GM13976 (cell line): ENCODE measurements at places on chromosomes 11 and 22.
A peak's percentile ranks its signal among the peaks of the same experiment; 100 is the strongest.

- no peak for DNase-seq
Measured at GRCh38 chr22:39527481-39527961, 5.0 kb downstream of the RPS19BP1 start.

DNA sequence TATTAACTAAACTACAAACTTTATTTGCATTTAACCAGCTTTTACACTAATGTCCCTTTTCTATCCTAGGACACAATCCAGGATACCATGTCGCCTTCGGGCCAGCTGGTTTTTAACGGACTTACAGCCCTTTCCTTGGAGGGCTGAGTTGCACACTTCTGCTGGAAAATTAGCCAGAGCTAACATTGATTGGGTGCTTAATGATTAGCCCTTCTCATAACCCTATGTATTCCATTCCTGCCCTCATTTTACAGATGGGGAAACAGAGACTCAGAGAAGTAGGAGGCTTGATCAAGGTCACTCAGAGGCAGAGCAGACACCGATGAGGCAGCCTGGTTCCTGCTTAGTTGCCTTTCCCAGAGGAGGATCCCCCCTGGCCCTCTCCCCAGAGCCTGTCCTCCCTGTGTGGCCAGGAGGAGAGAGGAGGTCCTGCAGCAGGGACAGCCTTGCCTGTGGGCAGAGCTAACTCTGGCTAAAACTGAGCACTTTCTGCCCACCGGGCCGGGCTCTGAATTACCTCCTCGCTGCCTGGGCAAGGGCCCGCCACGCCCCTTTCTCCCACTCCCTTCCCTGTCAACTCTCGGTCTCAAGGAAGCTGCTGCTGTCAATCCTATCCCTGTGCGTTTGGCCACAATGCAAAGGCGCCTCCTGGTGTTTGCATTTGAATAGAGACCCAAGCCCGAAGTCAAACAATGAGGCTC is 59.6 kb upstream of the PAX6 start:
- DNase-seq = peak; percentile 55

GRCh38 chr11:118417801-118418200 is 16.4 kb downstream of the ATP5MG start:
- no peak for DNase-seq

DNA sequence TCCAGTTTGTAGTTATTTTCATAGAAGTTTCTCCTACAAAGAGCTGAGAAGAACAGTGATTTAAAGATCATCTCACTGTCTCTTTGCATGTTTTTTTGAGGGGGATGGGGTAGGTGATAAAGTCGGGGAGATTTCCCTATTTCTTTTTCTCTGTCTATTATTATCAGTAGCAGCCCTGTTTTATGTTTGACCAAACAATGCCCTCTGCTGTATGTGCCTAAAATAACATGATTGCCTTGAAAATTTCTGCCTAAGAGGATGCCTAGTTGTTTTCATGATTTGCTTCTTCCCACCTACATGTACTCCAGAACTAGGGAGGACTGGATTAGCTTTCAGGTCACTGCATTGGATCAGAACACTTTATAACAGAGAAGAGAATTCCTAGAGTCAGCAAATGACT is 1330.2 kb downstream of the LRRC4C start:
- peak; percentile 3 for DNase-seq

DNA sequence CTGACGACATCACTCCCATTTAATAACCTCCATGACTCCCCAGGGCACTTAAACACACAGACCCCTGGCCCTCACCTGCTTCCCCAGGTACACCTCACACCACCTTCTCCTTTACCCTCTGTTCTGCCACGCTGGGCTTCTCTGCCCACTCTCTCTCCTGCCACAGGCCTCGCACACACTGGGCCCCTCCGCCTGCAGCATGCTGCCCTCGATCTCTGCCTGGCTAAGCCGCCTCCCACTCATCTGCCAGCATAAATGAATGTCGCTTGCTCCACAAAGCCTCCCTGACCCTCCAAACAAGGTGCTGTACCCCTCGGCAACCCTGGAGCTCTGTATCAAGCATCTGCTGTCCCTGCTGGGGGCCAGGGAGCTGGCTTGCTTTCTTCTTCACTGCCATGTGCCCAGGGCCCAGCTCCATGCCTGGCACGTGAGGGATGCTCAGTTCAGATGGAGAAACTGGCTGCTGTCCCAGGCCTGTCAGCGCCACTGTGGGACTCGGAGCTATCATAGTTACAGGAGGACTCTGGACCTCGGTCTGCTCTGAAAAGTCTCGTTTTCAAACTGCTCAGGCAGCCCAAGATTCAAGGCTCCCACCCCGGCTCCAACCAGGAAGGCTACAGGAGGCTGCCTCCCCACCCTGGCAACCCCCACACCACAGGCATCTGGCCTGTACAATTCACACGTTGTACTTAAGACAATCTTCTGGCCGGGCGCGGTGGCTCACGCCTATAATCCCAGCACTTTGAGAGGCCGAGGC is 11.9 kb downstream of the TTLL1 start:
- no peak for DNase-seq

- DNase-seq = no peak
Measured at GRCh38 chr22:21741059-21741458, 5.5 kb upstream of the YPEL1 start.

- no peak for DNase-seq
Measured at GRCh38 chr11:11263238-11264005, 89.6 kb downstream of the CSNK2A3 start.

- DNase-seq = no peak
Measured at GRCh38 chr11:85062659-85063058, 564.5 kb downstream of the DLG2 start.

- DNase-seq = no peak
Measured at GRCh38 chr11:45104006-45104789, 42.2 kb upstream of the PRDM11 start.

DNA sequence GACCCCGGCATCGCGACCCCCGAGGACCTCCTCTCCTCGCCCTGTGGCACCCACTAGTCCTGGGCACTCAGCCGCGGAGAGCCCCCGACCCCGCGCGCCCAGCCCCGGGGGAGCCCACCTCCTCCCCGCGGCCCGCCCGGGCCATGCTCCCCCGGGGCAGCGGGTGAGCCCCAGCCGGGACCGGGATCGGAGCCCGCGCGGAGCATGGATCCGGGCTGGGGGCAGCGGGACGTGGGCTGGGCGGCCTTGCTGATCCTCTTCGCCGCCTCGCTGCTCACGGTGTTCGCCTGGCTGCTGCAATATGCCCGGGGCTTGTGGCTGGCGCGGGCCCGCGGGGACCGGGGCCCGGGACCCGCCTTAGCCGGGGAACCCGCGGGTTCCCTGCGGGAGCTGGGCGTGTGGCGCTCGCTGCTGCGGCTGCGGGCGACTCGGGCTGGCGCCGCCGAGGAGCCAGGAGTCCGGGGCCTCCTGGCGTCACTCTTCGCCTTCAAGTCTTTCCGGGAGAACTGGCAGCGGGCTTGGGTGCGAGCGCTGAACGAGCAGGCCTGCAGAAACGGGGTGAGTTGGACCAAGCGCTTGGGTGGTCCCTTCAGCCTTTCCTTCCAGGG is 498 bp downstream of the C2CD2L start:
- DNase-seq = peak; percentile 51

DNA sequence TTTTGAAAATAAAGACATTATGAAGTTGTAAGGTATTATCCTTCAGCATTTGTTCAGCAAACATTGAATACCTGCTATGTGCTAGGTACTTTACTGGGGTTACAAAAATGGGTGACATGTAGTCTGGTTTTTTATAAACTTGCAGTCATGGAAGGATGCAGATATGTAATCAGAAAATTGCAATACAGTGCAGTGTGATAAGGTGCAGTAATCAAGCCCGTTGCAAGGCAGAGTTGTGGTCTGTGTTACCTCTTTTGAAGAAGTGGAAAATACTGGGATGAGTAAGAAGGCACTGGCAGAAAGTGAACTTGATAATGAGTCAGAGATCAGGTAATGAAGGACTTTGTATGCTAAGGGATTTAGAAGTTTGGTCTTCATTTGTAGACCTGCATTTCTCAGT is 8.1 kb downstream of the FBXO7 start:
- no peak for DNase-seq

DNA sequence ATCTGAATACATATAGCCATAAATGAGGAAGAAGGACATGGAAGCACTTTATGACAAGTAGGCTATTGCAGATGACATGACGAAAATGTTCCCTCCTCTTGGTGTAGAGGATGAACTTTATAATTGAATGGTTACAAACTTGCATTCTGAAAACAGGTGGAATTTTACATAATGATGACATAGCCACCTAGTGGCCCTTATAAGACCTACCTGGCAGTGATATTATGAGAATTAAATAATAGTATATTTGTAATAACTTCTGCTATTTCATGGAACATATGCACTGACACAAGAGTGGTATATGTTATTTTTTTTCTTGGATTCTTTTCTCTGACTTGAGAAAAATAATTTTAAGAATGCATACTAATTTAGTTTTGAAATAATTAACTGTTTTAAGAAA is 22.9 kb downstream of the TRIM22 start:
- no peak for DNase-seq
